Activated naive CD4-positive, alpha-beta T cell treated with Interleukin-2 at 50 U/mL for 16 hours (primary cell): ENCODE measurements at places on chromosomes 7 and 10.

- no peak for DNase-seq
Observed at GRCh38 chr10:82212753-82213152, 337.8 kb downstream of the NRG3 start.

GRCh38 chr7:139822855-139823254 lies 6.2 kb upstream of the TBXAS1 start:
- DNase-seq = no peak

DNA sequence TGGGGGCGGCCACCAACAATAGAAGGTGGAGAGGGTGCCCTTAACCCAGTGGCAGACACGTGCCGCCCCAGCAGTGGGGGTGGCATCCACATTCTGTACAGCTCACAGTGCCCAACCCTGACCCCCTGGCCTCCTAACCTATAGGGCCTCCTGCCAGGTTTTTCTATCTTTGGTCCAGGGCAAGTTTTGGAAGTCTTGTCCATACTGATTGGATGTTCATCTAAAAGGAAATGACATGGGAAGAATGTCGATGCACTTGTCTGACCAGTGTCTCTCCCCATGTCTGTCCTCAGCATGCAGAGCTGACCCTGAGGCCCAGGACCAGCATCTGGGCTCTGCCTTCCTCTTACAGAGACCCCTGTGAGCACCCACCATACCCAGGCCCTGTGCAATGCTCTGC lies 32.3 kb upstream of the ANTXRL start:
- DNase-seq = peak; percentile 1

GRCh38 chr7:50866343-50867033 lies 83.8 kb upstream of the GRB10 start:
- no peak for DNase-seq

DNA sequence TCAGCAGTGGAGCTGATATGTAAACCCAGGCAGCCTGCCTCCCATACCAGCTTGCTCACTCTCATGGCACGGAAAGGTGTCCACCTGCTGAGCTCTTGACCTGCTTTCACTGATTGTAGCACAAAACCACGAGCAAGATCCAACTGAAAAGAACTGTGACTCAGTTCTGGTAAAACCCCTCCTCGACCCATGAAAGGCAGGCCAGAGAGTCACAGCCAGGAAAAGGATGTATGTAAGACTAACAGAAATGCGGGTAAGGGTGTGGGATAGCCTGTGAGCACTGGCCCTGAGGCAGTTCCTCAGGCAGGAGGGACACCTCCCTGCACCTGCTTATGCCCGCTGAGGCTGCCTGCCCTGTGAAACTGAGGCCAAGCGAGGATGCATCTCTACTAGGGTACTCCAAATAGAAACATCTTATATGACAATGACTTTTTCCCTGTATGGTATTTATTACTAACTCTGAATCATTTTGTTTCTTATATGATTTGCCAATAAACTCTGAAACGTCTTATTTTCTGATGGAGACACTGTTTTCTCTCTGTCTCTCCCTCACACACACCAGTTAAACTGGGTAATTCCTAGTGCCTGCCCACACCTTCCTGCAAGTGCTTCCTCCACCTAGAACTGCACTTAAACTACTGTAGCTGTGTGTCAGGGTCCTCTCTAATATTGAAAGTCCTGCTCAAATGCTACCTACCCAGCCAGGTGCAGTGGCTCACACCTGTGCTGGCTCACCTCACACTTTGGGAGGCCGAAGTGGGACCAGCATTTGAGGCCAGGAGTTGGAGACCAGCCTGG lies 73.3 kb upstream of the GHITM start:
- no peak for DNase-seq

DNA sequence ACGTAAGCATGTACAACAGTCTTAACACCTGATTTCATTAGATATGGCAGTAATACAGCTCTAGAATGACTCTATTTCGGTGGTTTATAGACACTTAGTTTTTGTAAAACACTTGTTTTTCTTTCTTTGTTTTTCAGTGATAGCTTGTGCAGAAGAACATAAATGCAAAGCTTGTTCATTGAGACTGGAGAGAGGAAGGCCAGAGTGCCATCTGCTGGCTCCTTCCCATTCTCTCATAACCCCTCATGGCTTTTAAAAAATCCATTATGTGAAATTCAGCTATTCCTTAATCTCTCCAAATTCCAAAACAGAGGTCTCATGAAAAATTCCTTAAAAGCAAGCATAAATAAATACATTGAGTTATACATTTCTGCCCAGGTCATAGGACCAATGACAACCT lies 76.3 kb downstream of the CACNB2 start:
- DNase-seq = no peak

GRCh38 chr7:83426325-83426724 lies 222.6 kb downstream of the SEMA3E start:
- no peak for DNase-seq

DNA sequence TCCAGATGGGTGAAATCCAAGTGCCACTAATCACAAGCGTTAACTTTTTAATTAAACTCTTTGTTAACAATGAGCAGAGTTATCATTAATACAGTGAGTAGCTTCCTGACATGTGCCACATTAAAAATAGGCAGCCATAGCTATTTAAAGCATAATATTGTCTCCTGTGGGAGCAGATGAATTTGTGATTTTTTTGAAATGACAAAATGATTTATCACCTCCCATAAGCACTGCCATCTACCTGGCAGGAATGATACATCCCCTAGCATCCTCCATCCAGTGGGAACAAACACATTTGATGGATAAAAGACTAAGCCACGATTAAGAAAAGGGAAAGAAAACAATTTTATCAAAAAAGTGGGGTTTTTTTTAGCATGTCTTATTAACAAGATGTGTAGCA lies 162.3 kb upstream of the PLXDC2 start:
- no peak for DNase-seq

- no peak for DNase-seq
Observed at GRCh38 chr7:98288064-98288823, 6.8 kb downstream of the BRI3 start.

GRCh38 chr7:149569025-149569725 lies 71.6 kb upstream of the ZNF746 start:
- DNase-seq = no peak

DNA sequence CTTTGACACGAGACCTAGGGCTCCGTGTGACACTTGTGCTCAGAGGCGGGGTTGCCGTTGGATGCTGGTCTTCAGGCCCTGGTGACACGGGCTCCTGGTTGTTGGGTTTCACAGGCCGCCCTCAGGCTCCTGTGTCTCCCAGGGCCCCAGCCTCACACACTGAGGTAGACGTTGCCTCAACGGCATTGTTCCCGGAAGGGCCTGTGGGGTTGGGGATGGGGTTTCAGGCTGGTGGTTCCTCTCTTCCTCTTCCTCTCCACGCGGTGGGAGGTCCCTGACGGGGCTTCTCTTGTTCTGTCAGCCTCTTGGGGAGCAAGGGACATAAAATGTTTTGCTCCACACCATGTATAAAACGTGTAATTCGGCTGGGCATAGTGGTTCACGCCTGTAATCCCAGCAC lies 125.1 kb downstream of the TRRAP start:
- DNase-seq = no peak

DNA sequence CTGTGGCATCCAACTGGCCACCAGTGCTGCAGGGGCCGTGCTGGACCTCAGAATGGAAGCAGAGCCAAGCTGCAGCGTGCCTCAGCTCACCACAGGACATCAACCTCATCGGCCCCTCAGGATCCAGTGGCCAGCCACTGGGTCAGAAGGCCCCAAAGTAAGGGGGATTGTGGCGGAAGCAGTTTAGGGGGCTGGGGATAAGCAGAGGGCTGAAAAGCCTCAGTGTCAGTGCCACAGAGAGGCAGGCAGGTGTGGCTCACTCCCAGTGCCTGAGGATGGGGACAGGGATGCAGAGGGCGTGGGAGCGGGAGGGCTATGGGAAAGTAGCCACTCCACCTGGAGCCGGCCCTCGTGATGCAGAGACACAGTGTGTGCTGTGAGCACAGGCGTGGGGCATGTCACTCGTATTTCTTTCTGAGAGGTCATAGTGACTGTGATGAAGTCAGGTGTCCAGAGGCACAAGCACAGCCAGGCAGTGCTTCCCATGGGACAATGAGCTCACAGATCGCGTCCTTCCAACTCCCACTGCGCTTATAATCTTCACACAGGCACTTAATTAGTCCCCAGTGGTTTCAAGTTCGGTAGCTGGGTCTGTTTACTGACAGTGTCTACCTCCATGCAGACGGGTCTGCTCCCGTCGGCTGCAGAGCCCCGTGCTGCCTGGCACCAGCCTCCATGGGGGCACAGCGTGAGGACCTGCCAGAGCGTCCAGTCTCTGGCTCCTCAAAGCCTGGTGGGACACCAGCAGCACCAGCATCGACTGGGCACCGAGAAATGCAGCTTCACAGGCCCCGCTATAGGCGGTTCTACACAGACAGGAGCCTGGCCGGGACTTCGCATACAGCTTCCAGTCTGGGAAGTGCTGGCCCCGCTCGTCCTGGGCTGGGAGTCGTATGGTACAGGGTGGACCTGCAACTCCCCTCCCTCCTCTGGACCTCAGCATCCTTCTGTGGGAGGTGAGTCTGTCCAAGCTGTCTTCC lies 42.9 kb upstream of the CNPY1 start:
- no peak for DNase-seq

DNA sequence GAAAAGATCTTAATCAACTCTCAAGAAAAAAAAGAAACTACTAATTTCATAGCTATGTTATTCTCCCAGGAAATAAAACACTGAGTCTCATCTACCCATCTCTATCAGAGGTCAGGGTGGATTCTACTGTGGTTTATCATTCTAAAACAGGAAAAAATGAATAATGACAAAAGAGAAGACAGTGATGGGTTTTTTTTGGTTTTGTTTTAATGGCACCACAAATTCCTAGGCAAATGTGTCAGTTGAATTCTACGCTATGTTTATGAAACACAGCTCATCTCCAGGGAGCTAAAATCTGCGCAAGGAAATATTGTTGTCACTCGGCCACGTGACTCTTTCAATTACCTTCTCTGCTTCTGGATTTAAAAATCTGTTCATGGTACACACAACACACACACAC lies 393.4 kb upstream of the SORCS1 start:
- DNase-seq = no peak

DNA sequence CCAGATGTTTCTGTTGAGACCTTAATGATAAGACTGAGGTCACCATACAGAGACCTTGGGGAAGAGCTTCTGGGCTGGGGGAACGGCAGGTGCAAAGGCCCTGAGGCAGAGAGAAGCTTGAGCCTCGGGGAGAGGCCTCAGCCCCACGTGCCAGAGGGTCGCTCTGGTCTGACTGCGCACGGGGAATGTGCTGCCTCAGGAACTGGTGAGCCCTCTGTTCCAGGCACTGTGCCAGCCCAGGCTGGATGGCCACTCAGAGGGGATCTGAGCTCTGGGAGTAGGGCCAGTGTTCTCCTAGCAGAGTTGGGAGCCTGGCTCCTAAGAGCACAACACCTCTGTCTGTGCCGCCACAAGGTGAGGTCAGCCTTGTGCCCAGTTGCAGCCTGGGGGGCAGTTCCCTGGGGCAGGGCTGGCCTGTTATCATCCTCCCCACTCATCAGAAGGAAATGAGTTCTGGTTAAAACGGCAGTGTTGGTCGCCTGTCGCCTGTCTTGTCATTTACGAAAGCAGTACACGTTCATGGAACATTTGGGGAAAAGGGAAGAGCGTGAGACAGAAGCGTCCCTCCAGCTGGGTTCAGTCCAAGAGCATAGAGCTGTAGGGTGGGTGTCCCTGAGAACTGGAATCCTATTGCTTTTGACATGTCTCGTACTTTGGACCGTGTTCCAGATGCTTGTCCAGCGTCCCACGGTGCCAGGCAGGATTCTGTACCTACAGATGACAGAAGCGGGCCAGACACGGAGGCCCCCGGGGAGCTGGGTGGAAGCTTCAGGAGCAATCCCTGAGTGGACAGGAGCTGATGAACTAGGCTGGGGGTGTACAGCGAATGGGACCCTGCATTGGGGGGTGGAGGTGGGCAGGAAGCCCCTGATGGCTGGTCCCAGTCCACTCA lies 4.3 kb downstream of the TTYH3 start:
- DNase-seq = no peak

- peak; percentile 18 for DNase-seq
Observed at GRCh38 chr7:22696541-22697228, 30.3 kb upstream of the IL6 start.

- DNase-seq = no peak
Observed at GRCh38 chr7:2205036-2205780, 27.5 kb downstream of the MAD1L1 start.

GRCh38 chr7:69732203-69732602 lies 133.9 kb downstream of the AUTS2 start:
- DNase-seq = no peak

GRCh38 chr10:44154956-44155355 lies 229.9 kb downstream of the CXCL12 start:
- DNase-seq = no peak

- DNase-seq = no peak
Observed at GRCh38 chr10:113498997-113499396, 53.9 kb upstream of the HABP2 start.

DNA sequence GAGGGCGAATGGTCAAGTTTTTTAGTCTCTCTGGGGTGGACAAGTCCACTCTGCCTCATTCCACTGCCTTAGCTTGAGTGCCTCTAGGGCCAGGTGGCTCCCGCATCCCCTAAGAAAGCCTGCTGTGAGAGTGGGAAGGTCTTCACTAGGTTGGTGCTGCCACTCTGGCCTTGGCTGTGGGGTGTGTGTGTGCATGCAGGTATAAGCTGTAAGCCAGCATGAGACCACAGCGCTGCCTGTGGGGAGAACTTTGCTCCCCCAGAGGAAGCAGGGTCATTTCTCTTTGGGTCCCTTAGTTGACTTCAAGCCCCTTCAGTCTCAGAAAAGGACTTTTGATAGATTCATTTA lies 25.5 kb upstream of the PCBD1 start:
- no peak for DNase-seq

DNA sequence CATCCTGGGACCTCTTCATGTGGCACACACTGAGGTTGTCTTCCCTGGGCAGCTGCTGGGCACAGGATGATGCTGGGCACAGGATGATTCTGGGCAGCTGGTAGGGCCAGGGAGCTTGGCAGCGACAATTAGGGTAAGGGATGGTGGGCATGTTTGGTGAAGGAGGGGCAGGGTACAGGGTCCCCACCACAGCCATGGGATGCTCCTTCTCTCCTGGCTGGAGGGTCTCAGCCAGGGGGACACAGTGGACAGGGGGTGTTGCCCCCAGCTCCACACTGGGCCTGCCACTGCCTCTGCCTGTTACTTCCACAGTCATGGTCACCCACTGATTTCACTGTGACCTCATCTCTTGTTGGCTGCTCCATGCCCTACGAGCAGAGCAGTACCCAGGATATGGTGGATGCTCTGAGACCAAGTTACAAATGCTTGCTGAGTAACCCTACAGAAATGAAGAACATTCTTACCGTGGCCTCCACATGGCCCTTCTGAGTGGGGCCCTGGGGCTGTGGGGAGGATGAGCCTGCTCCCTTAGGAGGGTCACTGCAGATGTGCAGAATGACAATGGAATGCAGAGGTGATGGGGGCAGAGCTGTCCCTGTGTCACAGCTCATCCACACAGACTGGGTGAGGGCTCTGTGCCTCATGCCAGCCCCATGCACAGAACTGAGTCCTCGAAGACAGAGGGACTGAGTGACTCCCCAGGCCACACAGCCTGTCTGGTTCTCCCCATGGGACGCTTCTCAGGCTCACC lies 28.4 kb upstream of the RET start:
- DNase-seq = no peak

- no peak for DNase-seq
Observed at GRCh38 chr7:27176962-27177794, 3.1 kb upstream of the HOXA10 start.

- no peak for DNase-seq
Observed at GRCh38 chr10:79084972-79085597, 16.3 kb downstream of the ZMIZ1 start.

GRCh38 chr7:40008223-40008815 lies 58.3 kb downstream of the CDK13 start:
- no peak for DNase-seq
